ENCODE measurements at places on chromosomes 16 and 17.

DNA sequence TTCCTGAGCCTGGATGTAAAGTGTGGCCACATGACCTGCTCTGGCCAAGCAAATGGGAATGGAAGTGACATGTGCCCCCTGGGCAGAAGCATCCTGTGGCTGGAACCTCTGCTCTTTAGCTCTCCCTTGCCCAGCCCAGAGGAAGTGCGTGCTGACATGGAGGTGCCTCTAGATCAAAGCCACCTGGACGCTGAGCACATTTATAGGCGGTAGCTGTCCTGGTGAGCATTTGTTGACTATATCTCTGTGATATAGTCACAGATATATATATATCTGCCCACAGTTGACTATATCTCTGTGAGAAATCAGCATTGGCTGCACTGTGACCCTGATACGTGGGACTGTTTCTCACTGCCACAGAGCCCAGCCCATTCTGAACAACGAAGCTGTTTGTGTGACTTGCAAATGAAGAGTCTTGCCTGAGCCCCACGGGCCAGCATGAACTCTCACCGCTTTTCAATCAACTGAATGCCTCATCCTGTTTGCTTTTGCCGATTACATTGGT lies 118.8 kb downstream of the C16orf95 start:
- DNase-seq: no peak

DNA sequence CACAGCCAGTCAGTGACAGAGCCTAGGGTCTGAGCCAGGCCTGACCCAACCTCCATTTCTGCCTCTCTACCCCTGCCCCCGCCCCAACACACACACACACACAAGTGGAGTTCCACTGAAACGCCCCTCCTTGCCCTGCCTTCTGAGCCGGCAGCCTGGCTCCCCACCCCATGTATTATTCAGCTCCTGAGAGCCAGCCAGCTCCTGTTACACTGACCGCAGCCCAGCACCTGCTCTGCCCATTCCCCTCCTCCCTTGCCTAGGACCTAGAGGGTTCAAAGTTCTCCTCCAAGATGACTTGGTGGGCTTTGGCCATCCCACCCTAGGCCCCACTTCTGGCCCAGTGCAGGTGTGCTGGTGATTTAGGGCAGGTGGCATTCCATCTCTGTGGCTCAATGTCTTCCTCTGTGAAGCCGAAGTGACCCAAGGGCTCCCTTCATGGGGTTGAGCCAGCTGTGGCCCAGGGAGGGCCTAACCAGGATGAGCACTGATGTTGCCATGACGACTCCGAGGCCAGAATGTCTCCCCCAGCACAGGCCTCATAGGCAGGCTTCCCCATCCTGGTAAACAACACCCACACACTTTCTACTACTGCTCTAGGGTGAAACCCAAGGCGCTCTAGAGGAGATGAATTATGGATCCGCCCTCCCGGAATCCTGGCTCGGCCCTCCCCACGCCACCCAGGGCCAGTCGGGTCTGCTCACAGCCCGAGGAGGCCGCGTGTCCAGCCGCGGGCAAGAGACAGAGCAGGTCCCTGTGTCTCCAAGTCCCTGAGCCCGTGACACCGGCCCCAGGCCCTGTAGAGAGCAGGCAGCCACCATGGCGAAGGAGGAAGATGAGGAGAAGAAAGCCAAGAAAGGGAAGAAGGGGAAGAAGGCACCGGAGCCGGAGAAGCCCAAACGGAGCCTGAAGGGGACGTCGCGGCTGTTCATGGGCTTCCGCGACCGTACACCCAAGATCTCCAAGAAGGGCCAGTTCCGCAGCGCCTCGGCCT lies 9.7 kb downstream of the MYO15A start:
- DNase-seq: no peak

DNA sequence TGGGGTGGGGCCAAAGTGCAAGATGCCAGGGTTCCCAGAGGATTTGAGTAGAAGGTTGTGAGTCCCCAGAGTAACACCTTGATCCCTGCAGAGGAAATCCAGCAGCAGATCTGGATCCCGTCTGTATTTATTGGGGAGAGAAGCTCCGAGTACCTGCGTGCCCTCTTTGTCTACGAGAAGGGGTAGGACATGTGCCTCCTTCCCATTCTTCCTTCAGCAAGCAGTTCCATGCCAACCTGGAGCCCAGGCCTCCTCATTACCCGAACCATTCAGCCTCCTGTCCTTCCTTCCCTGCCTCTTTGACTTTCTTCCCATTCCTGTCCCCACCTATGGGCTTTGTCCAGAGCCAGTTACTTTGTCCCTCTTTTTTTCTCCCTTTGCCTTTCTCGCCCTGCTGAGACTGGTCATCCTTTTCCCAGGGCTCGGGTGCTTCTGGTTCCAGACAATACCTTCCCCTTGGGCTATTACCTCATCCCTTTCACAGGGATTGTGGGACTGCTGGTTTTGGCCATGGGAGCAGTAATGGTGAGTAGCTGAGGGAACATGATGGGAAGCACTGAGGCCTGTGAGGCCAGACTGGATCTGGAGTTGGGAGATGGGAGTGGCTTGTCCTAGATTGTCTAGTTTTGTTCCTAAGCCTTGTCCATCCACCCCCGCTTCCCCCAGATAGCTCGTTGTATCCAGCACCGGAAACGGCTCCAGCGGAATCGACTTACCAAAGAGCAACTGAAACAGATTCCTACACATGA lies 2.9 kb downstream of the RNF167 start:
- DNase-seq: no peak

GRCh38 chr17:46841561-46842379 lies 9.6 kb upstream of the WNT9B start:
- no peak for DNase-seq

GRCh38 chr17:55154101-55154500 lies 110.7 kb upstream of the HLF start:
- no peak for DNase-seq

DNA sequence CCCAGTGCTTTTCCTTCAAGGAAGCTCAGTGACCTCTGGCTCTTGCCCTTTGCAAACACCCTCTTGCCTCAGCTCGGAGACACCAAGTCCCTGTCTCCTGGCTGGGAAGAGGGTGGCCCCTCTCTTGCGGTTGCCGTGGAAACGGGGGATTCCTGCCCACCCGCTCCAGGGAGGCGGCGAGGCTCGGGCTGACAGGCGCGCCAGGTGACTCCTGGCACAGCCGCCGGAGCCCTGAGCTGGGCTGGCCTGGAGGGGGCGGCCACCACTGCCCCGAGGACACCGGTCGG lies 71.4 kb downstream of the ABR start:
- DNase-seq: no peak
